ENCODE measurements at places on chromosomes 6 and 20.

GRCh38 chr6:65545920-65546319, 161.1 kb downstream of the EYS start:
- no peak for DNase-seq

- DNase-seq: no peak
Measured at GRCh38 chr6:115270953-115271352, 789.7 kb downstream of the FRK start.

DNA sequence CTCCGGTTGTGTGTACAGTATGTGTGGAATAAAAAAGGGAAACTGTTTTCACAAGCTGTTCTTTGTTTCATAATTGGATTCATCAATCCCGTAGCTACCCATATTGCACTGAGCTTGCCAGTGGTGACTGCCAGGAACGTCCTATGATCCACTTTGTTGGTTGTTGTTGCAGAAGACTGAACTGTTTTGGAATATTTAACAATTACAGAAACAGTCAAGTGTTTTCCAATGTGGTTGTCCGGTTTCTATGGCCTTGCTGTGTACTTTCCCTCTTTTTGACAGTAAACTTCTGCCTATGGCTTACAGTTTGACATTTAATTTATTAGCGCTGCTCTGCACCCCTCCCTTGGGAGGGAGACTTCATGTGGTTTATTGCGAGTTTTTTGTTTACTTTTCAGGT, 141.2 kb downstream of the DTNBP1 start:
- no peak for DNase-seq

DNA sequence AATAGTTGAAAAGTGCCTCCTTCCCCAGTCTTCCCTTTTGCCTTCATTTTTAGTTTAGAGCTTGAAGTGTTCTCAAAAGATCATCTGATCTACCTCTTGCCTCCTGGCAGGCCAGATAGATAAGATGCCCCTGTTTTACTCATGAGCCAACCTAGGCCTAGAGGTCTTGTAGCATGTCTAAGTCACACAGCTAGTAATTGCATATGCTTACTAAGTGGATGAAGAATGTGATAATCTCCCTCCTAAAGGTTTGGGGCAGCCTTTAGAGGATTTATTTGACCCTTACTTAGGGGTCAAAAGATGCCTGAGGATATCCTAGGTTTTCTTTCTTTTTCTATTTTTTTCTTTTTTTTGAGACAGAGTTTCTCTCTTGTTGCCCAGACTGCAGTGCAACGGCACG, 2.1 kb downstream of the C6orf141 start:
- DNase-seq: no peak

DNA sequence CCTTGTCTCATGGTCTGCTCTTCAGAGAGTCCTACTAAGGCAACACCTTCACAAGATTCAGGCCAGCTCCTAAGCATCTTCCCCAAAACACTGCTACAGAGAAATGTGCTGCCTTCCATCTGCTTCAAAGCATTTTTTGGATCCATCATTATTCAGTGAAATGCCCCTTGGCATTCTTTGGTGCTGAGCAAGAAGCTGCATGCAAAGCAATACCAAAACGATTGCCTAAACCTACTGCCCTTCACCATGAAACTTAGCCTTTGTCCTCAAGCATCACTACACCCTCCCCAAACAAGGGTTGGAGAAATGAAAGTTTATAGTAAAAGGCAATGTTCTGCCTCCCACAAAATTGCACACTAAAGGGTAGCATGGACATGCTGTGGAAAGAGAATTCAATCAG, 93.5 kb downstream of the SNAP25 start:
- no peak for DNase-seq

DNA sequence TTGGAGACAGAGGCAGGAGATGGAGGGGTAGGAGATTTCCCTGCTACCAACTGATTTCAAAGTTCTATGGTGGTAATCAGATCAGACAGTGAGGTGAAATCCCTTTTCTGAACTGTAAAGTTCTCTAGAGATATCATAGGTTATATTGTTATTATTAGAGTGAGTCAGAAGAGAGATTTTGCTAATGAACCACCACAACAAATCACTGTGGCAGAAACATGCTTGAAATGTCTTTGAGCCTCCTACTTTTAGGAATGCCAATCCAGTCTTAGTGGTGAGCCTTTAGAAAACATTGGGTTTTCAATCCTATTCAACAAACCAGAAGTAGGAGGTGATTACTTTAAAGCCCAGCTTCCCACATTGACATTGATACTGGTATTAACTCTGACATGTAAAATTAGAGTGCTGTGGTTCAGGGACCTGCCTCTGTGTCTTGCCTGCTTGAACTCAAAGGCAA, 136.7 kb upstream of the CNR1 start:
- DNase-seq: no peak

DNA sequence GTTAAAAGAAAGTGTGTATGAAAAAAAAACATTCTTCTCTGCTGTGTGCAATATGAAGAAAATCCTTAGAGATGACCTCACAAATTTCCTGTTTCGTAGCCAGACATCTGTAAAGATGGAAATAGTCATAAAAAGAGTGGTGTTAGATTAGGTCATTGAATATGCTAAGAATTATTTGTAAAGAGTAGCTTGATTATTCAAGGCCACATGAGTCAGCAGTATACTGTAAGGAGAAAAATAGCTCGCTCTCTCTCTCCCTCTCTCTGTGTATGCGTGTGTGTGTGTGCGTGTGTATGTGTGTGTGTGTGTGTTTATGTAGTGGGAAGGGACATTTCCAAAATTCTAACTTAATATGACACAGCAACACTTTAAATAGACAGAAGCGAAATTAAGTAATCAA, 78.8 kb downstream of the PTCHD4 start:
- no peak for DNase-seq

- no peak for DNase-seq
Measured at GRCh38 chr6:111763381-111763780, 109.9 kb downstream of the FYN start.

- DNase-seq: no peak
Measured at GRCh38 chr6:6460416-6460815, 128.1 kb upstream of the LY86 start.

DNA sequence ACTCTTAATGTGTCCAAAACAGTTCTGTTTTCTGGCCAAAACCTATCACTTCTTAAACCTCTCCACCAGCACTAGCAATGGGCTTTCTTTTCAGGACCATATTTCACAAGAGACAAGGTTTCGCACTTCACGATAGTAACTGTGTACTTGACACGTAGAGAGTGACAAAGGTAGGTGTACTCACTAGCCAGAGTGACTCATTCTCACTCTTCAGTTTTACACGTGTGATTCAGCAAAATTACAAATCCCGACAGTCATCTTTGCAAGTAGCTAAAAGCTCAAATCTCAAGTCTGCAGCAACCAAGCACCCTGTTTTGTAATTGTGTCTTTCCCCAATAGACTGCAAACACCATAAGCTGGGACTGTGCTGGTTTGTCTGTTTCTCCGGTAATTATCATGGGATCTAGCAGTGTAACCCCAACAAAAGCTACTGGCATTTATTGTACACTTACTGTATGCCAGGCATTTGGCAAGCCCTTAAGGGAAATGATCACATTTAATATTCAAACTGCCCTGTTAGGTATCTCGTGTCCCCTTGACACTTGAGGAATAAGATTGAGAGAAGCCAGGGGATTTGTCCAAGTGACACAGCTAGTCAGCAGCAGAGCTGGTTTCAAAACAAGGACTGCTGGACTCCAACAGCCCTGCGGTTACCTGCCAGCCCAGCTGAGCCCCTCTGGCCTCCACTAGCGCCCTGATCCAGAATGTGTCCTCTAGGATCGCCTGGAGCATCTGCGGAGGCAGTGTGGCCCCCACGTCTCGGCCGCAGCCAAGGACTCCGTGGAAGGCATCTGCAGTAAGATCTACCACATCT, 9.9 kb downstream of the PCIF1 start:
- no peak for DNase-seq

DNA sequence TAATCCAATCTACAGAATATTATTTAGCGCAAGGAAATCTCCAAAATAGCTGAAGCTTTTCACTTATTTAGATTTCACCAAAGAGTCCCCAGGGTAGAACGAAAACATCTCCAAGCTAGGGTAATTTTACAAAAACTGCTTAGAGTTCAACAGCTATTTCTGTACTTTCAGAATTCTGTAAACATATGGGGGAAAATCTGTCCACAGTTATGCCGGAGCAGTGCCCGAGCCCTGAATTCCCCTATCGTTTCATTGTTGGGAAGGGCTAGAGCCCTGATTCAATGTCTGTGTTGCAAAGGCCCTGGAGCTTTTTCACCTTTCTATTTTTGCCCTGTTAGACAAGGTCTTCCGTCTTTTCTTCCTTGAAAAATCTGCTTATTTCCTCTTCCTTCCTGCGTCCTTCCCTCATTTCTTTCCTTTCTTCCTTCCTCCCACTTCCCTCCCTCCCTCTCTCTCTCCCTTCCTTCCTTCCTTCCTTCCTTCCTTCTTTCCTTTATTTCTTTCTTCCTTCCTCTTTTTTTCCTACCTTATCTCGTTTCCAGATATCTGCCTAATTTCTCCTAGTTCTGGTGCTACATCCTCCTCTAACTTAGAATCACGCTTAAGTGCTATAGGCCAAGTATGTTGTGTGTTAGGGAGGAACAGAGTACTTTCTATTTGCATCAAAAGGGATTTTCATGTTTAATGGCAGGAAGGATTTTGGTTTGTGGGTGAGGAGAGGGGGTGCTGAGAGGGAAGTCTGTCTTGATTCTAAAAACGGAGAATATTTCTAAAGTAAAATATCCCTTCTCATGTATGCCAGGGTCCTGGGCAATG, 122.5 kb upstream of the BMP2 start:
- DNase-seq: no peak

- DNase-seq: no peak
Measured at GRCh38 chr20:61166324-61166723, 85.7 kb upstream of the CDH4 start.

GRCh38 chr6:97305414-97306066, 22.5 kb upstream of the MMS22L start:
- no peak for DNase-seq

DNA sequence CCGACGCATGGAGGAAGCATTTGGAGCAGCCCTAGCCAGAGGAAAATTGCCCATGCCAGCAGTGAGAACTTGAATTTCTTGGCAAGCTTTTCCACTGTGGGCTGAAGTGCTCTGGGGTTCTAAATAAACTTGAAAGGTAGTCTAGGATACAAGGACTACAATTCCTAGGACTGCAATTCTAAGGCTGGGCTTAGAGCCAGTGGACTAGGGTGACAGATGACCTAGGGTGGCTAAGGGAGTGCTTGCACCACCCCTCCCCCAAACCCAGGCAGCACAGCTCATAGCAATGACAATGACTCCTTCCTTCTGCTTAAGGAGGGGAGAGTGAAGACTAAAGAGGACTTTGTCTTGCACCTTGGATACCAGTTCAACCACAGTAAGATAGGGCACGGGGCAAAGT, 122.3 kb downstream of the THBS2 start:
- DNase-seq: no peak

DNA sequence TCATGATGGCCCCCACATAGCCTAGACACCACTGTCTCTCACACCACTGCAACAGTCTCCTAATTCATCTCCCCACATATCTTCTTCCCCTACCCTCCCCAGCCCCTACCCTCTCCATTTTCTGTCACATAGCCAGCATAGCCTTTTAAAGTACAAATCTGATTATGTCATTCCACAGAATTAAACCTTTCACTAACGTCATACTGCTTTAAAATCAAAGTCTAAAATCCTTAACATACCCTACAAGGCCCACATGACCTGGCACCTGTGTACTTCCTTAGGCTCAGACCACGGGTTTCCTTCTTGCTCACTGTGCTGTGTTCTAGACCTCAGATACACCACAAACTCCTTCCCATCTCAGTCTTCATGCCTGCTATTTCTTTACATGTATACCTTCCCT, 5.9 kb downstream of the OSTM1 start:
- DNase-seq: no peak

DNA sequence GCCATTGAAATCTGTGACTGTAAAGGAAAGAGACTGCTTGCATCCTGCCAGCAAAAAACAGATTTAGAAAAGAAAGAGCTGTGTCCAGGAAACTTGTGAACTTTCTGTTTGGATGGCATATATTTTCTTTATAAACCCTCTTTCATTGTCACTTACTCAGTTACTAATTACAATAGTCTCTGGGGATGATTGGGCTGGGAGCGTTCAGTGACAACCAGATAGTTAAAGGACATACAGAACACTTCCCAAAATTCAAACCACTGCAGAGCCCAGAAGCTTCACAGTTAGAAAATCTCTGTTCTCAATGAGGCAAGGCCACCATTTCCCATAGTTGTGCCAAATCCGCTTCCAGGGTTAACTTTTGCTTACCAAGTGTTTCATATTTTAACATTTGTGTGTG, 98.6 kb upstream of the TAB2 start:
- DNase-seq: no peak

GRCh38 chr6:56481957-56482356, 160.7 kb downstream of the DST start:
- DNase-seq: no peak

- DNase-seq: no peak
Measured at GRCh38 chr6:148885925-148886845, 139.4 kb downstream of the UST start.

DNA sequence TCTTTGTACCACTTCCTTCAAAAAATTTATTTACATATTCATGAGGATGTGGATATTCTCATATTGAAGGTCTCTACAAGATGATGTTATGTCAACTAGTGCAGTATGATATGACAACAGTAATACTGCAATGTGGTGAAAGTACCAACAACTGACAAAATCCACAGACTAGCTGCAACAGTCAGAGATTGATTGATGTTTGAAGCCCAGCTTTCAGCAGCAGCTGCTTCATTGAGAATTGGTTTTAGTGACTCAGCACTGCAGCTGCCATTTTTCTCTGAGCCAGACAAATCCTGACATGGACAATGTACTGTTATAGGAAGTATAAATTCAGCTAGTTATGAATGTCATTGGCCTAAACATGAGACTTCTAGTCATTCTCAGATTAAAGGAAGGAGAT, 53.8 kb downstream of the PKIB start:
- DNase-seq: no peak

GRCh38 chr6:160178271-160178670, 56.7 kb downstream of the SLC22A1 start:
- DNase-seq: no peak

DNA sequence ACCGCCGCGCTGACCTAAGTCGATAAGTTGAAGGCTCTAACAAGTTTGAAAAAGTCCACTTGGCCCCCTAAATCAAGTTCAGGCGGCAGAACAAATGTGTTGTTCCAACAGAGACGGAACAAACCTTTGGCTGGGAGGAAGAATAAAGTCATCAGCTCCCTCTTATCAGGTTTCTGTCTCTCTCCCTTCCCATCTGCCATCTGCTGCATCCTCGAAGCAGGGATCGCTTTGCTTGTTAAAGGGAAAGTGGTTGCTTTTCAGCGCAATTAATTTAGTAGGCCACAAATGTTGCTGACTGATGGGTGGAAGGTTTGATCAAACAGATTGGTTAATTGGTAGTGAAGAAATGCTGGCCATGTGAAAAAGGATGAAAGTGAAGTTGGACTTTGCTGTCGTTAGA, 64.3 kb downstream of the CDH4 start:
- DNase-seq: no peak

- DNase-seq: no peak
Measured at GRCh38 chr20:16491294-16491905, 81.8 kb downstream of the KIF16B start.

Data from stimulated activated CD8-positive, alpha-beta memory T cell treated with anti-CD3 and anti-CD28 coated beads, Interleukin-12 subunit alpha, Interleukin-12 subunit beta, amount 100 ng/mL, for 1 hour (primary cell).